ENCODE measurements at places on chromosomes 5 and 9. TPM values are rescaled to one million over a fixed set of nuclear protein-coding genes. Genes with fewer than 3 reads are reported as not detected.
A peak's percentile ranks its signal among the peaks of the same experiment; 100 is the strongest.

GRCh38 chr9:26066237-26066636 is 388.0 kb upstream of the TUSC1 start:
- no peak overlapping the region for H3K4me3 ChIP-seq
- no peaks in the 10 kb centered on the region for H3K36me3 ChIP-seq
- DNase-seq: no peak
- H3K4me1 ChIP-seq: no peaks in the 10 kb centered on the region
- H3K27me3 ChIP-seq: no peaks in the 10 kb centered on the region

The UBE2D2 gene
- 88.8 TPM for total RNA-seq

DNA sequence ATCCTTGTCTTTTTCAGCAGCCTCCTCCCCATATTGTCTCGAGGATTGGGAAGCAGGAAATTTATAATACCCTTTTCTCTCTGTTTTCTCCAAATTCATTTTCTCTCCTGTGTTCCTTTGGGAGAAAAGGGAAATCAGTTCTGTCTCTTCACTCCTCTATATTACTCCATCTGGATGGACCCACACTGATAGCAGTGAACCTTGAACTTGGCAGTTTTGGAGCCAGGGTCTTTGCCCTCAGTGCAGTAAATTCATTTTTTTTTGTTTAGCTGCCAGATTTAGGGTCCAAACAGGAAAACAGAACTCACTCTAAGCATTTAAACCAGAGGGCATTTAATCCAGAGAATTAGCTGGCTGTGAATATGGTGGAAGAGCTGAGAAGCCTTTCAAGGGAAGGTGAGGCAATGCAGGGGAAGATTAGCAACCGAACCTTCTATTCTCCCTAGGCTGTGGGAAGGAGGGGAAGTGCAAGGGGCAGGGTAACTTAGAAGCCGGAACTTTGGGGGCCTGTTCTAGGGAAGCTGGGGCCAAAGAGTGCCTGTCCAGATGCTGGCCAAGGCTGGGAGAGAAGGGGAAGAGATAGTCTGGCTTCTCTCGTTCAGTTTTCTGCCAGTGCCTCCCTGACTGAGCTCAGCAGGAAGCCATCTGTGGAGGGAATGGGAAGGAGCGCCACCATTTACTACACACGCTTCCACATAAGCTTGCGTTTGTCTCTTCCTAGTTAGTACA is 16.3 kb upstream of the NPR2 start:
- H3K27ac ChIP-seq: no peak overlapping the region
- peaks cover 21% of the 10 kb centered on the region for H3K27me3 ChIP-seq
- DNase-seq: no peak
- peaks cover 7% of the 10 kb centered on the region for H3K4me1 ChIP-seq
- no peak overlapping the region for H3K4me3 ChIP-seq

- H3K4me3 ChIP-seq: no peak overlapping the region
- H3K27me3 ChIP-seq: no peaks in the 10 kb centered on the region
- peaks cover 16% of the 10 kb centered on the region for H3K4me1 ChIP-seq
- no peaks in the 10 kb centered on the region for H3K36me3 ChIP-seq
- DNase-seq: peak; percentile 36
Measured at GRCh38 chr5:75055727-75056144, 3.4 kb upstream of the GCNT4 start.

- H3K27ac ChIP-seq: no peak overlapping the region
- no peaks in the 10 kb centered on the region for H3K36me3 ChIP-seq
Measured at GRCh38 chr5:128498844-128499455, 39.1 kb downstream of the FBN2 start.

The BTNL8 gene
- not detected for total RNA-seq

The FBLL1 gene
- 1.3 TPM for total RNA-seq

The ANXA1 gene
- total RNA-seq: 1,002 TPM

- peak; percentile 25 for DNase-seq
- H3K4me1 ChIP-seq: no peaks in the 10 kb centered on the region
- H3K27me3 ChIP-seq: no peaks in the 10 kb centered on the region
- H3K4me3 ChIP-seq: no peak overlapping the region
- no peak overlapping the region for H3K27ac ChIP-seq
Measured at GRCh38 chr5:174329738-174330137, 284.2 kb downstream of the NSG2 start.

GRCh38 chr5:36887532-36887931 is 11.0 kb downstream of the NIPBL start:
- no peak overlapping the region for H3K27ac ChIP-seq
- no peak overlapping the region for H3K4me3 ChIP-seq
- no peaks in the 10 kb centered on the region for H3K27me3 ChIP-seq
- H3K36me3 ChIP-seq: no peaks in the 10 kb centered on the region
- no peaks in the 10 kb centered on the region for H3K4me1 ChIP-seq

The CATSPER3 gene
- 0.11 TPM for total RNA-seq

GRCh38 chr9:113257863-113258262 is 17.5 kb downstream of the CDC26 start:
- peaks cover 49% of the 10 kb centered on the region for H3K36me3 ChIP-seq
- no peak overlapping the region for H3K4me3 ChIP-seq
- no peaks in the 10 kb centered on the region for H3K4me1 ChIP-seq
- DNase-seq: no peak

All from GM23248 (cell line).